ENCODE measurements at places on chromosomes 12 and 14.

- DNase-seq = no peak
These were observed 78.7 kb downstream of the STXBP6 start for GRCh38 chr14:24971255-24971654.

DNA sequence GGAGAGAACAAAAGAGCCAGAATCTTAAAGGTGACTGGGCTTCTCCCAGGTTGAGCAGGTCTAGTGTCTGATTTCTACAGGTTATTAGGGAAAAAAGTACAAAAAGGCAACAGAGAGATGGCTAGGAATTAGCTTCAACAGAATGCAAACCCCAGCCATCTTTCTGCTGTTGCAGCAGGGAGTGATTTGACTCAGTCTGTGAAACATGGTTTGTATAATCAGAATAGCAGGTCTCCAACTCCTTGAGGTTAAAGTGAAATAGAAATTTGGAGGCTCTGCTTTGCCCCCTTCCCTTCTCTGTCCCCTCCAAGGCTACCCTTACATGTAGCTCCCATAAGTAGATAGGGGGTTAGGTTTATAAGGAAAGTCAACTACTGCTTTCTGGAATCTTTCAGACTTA, 105.8 kb downstream of the AKAP6 start:
- no peak for DNase-seq

GRCh38 chr14:20436363-20436755, 393 bp upstream of the KLHL33 start:
- no peak for DNase-seq

DNA sequence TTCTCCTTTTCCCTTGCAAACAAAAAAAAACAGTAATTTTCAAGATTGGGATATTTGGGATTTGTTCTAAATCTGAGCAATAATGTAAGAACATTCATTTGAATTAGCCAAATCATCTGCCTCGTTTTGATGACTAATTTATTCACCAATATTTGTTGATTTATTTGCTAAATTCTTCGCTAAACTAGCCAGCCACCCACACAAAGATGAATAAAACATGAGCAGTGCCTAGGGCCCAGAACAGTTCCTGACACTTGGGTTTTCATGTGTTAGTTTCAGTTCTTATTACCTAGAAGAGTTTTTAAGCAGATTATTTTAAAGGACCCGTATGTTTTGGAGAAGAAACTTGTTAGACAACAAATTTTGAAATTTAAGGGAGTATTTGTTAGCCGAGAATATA, 1.4 kb downstream of the ETNK1 start:
- DNase-seq = no peak

DNA sequence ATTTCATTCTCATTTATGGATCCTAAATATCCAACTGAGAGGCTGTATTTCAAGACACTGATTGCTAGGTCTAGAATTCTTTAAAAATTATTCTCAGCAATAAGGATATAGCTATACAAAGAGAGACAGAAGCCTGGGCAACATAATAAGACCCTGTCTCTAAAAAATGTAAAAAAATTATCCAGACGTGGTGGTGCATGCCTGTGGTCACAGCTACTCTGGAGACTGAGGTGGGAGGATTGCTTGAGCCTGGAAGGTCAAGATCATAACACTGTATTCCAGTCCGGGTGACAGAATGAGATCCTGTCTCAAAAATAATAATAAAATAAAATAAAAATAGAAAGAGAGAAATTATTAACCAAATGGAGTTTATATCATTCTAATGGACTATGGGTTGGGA, 20.6 kb upstream of the ARID2 start:
- no peak for DNase-seq

DNA sequence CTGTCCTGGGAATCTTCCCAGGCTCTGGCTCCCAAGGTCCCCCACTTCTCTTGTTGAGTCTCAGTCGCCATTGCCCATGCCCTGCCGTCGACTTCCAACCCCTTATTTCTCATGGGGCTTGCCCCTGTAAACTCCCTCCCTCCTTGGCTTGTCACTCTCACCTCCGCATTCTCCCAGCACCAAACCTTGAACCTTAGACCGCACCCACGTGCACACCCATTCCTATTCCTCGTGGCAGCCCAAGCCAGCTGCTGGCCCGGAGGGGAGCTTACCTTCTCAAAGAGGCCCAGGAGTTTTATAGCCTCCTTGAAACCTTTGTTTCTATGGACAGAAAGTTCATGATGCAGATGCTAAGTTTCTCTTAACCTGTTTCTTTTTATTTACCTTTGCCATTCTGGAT, 4.6 kb downstream of the JDP2 start:
- DNase-seq = no peak

- no peak for DNase-seq
These were observed 188.9 kb downstream of the TMEM132C start for GRCh38 chr12:128455851-128456250.
